ENCODE measurements at places on chromosomes 6 and 20.

DNA sequence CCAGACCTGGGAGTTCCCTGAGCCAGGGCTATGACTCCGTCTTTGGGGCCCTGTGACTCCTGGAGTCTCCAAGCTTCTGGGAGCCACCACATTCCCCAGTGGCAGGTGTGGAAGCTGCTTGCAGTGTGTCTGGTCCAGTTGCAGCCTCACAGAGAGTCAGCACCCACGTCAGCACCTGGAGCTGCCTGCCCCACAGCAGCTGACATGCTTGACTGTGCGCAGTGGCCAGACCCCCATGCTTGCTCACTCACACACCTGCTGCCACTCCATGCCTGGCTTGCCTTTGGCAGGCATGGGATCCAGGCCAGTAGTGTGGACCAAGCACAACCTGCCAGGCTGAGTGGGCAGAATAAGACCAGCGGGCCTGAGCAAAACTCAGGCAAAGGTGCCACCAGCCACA is 31.0 kb upstream of the ASIP start:
- DNase-seq, result no peak

DNA sequence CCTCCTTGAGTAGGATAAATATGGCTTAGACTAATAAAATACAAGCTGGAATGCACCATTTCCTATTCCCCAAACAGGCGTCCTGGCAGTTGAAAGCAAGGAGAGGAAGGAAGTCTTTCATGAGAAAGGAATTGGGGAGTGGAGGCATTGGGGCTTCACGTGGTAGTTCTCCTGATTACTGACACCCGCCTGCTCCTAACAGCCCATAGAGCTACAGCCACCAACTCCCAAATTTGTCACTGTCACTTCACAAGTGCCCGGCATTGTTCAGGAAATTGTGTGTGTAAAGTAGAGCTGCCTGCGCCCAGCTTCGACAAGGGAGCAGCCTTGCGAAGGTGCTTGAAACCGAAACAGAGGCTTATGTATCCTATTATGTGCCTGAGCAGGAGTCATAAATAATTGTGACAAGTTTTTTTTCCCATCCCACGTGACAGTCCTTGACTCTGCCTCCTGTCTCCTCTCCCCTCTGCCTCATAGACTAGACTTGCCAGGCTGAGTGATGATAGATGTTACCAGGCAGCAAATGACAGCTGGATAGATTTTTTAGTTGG is 301.7 kb upstream of the ZFP64 start:
- DNase-seq, result no peak

GRCh38 chr6:111430605-111431376 is 52.2 kb downstream of the REV3L start:
- DNase-seq, result no peak

GRCh38 chr6:136846046-136846445 is 23.7 kb downstream of the PEX7 start:
- DNase-seq, result peak; percentile 57

DNA sequence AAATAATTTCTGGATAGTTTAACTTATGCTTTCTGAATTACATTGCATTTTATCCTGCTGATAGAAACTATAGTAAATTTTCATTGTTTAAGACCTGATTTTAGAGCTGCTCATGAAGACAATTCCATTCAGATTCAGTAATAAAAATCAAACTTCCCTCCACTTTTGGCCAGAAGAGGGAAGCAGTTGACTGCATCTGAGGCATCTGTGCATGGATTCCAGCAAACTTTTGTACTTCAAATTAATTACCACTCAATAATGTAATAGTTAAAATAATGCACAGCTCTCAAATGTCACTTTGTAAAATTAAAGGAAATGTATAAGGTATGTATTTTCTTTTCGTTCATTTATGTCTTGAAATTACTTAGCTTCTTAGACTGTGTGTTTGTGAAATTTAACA is 64.2 kb upstream of the SLC35B3 start:
- DNase-seq, result no peak

DNA sequence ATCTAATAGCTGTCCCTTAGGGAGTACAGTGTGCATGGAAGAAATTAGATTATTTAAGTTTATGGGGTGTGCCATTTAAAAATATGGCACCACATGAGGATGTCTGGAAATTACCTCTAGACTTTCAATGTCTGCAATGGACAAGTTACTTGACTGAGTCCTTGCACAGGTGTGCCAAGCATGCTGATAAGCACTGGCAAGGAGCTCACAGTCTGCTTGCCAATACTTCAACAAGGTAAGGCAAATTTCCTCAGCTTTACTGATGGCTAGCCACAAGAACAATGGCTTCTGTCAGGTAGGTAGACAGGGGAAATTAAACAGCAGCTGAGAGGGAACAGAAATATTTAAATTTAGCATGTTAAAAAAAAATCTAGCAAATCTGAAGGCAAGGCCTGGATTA is 91.1 kb upstream of the TRAF3IP2 start:
- no peak for DNase-seq

- no peak for DNase-seq
These were observed 66.8 kb upstream of the AFDN start for GRCh38 chr6:167759912-167760311.

DNA sequence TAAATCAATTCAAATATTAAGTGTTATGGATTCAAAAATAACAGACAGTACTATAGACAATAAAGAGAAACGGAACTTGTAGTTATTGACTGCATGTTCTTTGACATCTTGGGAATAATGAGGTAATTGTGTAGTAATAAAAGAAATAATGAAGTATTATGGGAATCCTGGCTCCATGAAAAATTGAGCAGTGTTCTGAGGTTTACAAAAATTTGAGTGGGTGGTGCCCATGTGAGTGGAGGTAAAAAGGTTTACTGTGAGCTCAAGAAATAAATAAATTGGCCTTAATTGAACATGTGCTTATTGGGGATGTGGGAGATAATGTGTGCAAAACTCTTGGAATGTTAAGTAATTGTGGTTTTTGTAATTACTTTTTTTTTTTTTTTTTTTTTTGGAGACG is 1013.7 kb upstream of the GJE1 start:
- no peak for DNase-seq

GRCh38 chr6:29563435-29563965 is 4.0 kb upstream of the UBD start:
- no peak for DNase-seq

GRCh38 chr6:84882768-84883766 is 118.7 kb upstream of the TBX18 start:
- no peak for DNase-seq

DNA sequence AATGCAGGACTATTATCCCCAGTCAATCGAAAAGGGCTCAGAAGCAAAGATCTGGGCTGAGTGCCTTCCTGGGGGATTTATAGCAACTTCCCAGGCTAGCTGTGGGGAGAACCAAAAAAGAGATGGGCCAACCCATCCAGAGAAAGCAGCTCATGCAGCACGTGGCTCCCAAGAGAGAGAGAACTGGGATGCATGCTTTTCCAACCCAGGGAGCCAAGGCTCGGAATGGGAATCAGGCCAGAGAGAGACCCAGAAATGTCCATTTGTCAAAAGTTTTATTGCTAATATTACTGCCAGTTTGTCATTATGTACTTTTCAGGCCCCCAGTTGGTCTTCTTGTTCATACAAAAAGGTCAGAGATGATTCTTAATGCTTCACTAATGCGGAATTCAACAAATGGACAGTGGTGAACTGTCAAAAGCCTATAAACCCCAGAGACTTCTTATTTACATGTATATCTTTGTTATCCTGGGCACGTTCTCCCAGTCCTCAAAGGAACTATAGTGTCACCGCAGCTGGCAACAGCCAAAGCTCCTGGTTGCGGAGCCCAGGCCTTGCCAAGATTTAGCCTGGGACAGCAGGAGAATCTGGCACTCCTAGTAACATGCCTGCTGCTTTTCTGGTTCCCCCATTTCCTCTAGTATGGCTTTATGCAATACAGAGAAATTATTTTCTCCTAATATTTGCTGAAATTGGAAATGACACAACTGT is 139.1 kb upstream of the POU3F2 start:
- no peak for DNase-seq

- DNase-seq, result no peak
These were observed 118.5 kb upstream of the SYNDIG1 start for GRCh38 chr20:24350923-24351368.

Data from activated CD4-positive, alpha-beta T cell treated with anti-CD3 and anti-CD28 coated beads, Interleukin-2, amount 10 ng/mL, durations not matched to agents 7 days and 5 days (primary cell).